Hepatic stellate cell (primary cell): ENCODE measurements at places on chromosomes 3 and 15.

DNA sequence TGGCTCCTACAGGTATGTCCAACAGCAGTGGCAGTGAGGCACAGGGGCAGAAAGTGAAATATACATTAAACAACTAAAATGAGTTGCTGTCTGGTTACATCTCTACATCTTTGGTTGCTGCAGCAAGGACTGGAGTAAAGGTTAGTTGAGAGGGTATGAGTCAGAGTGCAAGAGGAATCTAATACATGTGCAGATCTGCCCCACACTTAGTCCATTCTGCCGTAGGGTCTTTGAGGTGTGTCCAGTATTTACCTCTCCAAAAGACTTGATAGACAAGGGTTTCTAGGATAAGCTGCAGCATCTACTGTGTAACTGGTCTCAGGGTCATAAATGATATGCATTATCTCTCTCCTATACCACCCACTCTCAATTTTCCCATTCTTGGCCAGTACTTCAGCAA is 6.2 kb upstream of the NEDD4 start:
- DNase-seq, result no peak

GRCh38 chr15:59691194-59691805 is 2.2 kb upstream of the BNIP2 start:
- peak; percentile 36 for DNase-seq

- DNase-seq, result no peak
Measured at GRCh38 chr15:25787381-25787780, 75.7 kb downstream of the ATP10A start.

GRCh38 chr15:64949383-64950186 is 37.9 kb downstream of the ANKDD1A start:
- DNase-seq, result no peak

- DNase-seq, result no peak
Measured at GRCh38 chr15:87614704-87615103, 641.8 kb downstream of the NTRK3 start.

GRCh38 chr15:68188647-68189046 is 16.5 kb downstream of the CALML4 start:
- no peak for DNase-seq

DNA sequence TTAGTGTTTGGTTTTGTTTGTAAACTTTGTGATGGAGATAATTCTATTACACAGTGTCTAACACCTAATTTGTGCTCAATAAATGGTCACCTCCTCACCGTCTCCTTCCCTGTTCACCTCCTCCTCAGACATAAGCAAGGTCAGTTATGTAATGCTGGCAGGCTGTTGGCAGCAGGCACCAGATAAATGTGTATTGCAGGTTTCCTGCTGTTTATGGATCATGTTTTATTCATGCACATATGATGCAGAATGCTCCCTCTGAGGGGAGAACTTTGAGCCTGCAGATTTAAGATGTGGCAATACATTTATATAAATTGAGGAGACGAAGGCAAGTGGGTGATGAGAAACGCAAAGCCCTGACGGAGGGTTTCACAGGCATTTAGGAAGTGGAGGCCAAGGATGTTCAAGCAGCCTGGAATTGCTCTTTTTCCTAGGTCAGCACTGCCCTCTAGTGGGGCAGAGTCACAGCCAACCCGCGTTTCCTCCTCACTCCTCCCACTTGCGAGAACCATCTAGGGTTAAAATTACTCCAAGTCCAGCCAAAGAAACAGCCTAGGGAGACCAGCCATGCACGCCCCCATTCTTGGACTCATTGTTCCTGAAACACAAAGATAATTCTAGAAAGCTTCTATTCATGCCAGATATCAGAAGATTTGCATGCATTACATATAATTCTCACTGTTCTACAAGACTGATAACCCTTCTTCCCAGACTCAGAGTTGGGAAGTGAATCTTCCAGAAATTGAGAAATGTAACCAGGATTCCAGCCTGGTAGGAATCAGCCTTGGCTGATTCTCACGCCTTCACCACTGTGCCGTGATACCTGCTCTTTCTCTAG is 228.7 kb downstream of the SLCO3A1 start:
- DNase-seq, result peak; percentile 72

DNA sequence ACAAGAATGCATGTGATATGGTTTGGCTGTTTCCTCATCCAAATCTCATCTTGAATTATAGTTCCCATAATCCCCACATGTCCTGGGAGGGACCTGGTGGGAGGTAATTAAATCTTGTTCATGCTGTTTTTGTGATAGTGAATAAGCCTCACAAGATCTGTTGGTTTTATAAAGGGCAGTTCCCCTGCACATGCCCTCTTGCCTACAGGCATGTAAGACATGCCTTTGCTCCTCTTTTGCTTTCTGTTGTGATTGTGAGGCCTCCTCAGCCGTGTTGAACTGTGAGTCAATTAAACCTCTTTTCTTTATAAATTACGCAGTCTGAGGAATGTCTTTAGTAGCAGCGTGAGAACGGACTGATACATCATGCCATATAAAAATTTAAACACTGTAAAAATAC is 1537.0 kb downstream of the OTOL1 start:
- DNase-seq, result no peak

- DNase-seq, result no peak
Measured at GRCh38 chr3:9311228-9311627, 51.6 kb upstream of the THUMPD3 start.

DNA sequence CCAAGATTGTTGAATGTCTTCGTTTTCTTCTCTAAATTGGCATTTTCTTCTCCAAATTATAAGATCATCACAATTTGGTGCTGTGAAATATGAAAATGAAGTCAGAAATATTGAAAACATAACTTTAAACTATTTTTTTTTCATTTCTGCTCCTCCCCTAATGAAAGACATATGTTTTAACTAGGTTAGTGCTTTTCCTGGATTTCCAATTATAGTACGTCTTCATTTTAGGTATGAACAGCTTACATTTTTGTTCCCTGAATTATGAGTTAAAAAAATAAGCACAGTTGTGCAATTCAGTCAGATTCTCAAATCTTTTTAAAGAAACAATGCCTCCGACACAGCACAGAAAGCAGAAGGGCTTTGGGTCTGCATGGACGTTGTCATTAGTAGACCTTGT is 83.5 kb upstream of the CFAP20DC start:
- DNase-seq, result peak; percentile 41

DNA sequence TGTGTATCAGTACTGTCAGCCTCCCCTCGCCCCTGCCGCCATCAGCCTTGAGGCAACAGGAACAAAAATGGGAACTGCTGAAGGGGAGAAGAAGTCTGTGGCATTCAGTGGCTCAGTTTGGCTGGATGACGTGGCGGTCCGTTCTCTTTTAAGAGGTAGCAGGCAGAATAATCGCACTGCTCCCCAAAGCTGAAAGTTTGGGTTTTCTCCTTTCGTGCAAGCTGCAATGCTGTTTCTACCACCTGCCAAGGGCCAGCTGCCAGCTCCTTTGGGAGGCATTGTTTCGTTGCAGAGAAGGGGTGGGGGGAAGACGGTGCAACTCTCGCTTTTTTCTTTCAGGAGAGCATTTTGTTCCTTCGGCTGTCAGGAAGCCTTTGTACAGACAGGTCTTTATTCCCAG is 369.6 kb upstream of the RORA start:
- no peak for DNase-seq

DNA sequence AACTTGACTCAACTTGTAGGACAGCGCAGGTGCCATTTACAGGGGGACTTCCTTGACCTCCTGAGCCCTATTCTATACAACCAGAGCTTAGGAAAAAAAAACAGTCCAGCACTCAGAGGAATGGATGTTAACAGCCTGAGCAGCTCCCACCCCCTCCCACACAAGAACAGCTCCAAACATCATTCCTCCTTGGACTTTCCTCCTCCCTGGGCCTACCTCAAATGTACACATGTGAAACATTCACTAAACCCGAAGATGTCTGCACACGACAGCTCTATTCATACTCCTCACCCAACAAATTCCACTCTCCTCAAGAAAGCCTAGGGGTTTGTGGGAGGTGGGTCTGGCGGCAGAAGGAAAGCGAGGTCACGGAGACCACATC is 503 bp upstream of the ATRIP start:
- no peak for DNase-seq

GRCh38 chr3:45870099-45870498 is 16.2 kb upstream of the CCR9 start:
- DNase-seq, result no peak

DNA sequence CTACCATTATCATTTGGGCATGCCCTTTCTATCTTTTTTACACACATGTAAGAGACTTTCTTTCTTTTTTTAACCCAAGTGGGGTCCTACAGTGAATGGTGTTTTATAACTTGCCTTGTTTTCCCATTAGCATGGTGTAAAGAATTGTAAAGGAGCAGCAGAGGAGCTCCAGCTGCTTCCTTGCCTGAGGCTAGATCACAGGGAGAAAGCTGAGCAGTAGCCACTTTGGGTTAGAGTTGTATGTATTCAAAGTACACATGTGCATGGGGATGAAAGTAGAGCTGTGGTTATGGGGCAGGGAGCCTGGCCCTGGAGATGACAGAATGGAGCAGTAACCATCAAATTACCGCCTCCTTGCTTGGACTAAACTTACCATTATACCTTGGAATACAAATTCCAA is 231.1 kb upstream of the PDZRN3 start:
- DNase-seq, result no peak

GRCh38 chr3:12437221-12437605 is 47.1 kb upstream of the TSEN2 start:
- no peak for DNase-seq

DNA sequence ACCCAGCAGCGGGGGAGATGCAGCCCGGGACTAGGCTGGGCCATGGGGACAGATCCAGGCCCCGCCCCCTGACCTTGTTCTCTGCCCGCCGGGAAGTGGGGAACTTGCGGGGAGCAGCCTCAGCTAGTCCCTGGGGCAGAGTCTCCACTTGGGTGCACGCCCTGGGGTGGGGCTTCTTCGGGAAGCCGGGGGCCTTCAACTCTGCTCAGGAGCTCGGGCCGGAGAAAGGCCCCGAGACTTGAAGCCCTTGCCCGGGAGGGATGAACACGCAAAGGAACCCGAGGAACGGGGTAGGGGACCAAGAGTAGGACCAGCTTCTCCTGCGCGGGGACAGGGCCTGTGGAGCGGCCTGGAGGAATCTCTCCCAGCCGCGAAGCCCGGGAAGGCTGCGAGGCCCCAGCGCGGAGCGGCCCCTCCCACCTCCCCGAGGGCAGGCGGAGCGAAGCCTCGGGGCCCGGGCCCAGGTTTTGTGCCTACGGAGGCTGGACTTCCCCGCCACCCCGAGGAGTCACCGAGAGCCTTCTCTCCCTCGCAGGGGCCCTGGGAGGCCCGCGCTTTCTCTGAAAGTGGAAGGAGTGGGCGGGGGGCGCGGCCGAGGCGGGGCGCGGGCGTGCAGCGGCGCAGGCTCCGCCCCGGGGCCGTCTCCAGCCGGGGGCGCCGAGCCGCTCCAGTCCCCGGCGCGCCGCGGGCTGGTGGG is at the start of gene ITPKA:
TSS of gene ITPKA (plus strand) at position 670 of the 697 bp plus-strand sequence. CDS start 54 bp downstream, outside the sequence.
- DNase-seq, result peak; percentile 74

- DNase-seq, result peak; percentile 90
Measured at GRCh38 chr3:14319654-14320182, 82.7 kb upstream of the SLC6A6 start.

DNA sequence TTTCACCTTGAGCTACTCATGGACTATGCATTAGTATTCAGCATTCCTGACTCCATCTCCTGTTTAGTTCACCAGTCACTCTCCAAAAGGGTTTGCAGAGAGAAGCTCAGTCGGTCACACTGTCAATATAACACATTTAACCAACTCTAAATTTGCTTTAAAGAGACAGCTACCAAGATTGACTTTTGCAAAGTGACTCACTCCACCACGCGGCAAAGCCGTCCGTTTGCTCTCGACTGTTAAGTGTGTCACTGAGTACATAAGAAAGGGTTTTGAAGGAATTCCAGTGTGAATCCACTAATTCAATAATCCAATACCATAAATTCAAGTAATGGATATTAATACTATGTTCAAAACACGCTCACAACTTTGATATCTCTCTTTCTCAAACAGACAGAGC is 1006.7 kb upstream of the NR2F2 start:
- no peak for DNase-seq

GRCh38 chr15:67018026-67018425 is 47.4 kb upstream of the SMAD3 start:
- no peak for DNase-seq

DNA sequence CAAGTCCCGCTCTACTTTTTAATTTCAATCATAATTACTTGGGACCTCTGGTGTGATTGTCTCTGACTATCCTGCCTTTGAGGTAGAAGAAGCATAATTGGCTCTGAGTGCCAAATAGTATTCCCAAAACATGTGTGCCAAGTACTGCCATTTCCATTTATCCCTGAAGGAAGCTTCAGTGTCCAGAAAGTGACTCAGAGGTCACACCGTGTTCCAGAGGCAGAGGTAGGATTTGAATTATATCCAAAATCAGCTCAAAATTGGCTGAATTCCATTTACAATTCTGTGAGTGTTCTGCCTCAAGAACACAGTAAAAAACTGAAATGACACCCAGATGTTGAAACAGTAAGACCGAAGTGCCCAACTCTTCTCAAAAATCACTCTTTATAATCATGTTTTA is 255.3 kb downstream of the RSL24D1 start:
- DNase-seq, result no peak

DNA sequence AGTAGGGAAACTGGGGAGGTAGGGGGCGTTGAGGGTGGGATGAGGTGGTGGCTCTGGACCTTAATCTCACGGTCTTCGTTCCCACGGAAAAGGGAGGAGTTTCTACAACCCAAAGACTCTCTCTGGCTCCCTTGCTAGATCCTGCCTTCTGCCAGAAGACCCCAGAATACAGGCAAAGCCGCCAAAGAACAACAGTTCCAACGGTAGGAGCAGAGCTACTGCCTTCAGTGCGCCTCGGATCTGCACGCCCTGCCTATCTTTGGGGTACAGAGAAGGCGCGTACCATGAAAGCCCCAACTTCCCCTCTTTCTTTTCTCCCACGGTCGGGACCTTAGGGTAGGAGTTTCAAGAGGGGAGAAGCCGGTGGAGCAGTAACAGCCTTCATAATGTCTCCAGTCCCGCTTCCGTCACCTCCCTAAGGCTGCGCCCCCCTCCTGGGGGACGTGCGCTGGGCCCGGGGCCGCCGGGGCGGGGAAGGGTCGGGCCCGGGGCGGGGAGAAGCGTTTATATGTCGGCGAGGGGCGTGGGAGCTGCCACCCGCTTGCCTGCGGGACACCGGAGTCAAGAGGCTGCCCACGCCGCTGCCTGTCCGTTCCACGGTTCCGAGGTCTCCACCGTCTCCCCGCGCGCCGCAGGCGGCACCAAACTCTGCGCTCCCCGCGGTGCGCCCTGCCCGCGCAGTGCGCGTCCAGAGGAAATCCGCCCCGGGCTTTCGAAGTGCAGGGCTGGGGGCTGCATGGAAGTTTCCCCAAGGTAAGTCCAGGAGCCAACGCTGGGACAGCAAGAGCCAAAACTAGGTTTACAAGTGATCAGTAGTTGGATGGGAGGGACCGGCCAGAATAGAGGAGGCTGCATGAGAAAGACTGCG is at the start of gene COL6A6:
TSS of gene COL6A6 (plus strand) at position 533 of the 868 bp plus-strand sequence. CDS start 43,188 bp downstream, outside the sequence.
- no peak for DNase-seq

- no peak for DNase-seq
Measured at GRCh38 chr3:97954228-97954827, 17.9 kb downstream of the RIOX2 start.
